ENCODE measurements at places on chromosomes 5 and 9.

DNA sequence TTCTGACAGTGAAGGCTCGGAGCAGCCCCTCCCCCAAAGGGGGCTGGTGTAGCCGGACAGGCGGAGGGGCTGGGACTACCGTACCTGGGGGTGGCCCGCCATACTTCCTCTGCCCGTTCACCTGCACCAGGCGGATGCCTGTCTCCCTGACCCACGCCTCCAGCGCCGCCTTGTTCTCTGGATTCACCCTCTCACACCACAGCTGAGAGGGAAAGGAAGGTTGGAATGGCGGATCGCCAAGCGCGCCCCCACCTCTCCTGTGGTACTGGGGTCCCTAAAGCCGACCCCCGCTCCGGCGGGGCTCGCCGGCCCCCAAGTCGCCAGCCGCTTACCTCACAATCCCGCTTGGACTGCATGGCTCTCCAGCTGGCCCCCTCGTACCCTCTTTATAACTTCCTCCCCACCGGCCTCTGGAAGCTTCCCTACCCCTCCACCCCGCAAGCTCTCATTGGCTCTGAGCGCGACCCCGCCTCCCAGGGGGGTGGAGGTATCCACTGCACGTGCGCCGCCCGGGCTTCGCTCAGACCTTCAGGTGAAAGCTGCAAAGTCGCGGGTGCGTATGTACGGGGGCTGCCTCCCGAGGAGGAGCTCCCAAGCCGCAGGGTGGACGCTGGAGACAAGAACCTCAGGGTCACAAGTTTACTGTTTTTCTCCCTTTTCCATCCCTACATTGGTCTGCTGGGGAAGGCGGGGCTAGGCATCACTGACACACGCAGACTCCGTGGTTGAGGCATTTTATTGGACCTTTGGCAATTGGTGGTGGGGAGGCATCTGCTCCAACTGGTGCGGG lies at the start of gene DND1:
TSS of gene DND1 (minus strand) at position 390 of the 790 bp plus-strand sequence. CDS start at position 356, 34 bp downstream.
- no peak for DNase-seq

GRCh38 chr5:124231230-124231629 lies 515.2 kb downstream of the ZNF608 start:
- no peak for DNase-seq

GRCh38 chr5:36150676-36151433 lies 832 bp downstream of the LMBRD2 start:
- peak; percentile 63 for DNase-seq

DNA sequence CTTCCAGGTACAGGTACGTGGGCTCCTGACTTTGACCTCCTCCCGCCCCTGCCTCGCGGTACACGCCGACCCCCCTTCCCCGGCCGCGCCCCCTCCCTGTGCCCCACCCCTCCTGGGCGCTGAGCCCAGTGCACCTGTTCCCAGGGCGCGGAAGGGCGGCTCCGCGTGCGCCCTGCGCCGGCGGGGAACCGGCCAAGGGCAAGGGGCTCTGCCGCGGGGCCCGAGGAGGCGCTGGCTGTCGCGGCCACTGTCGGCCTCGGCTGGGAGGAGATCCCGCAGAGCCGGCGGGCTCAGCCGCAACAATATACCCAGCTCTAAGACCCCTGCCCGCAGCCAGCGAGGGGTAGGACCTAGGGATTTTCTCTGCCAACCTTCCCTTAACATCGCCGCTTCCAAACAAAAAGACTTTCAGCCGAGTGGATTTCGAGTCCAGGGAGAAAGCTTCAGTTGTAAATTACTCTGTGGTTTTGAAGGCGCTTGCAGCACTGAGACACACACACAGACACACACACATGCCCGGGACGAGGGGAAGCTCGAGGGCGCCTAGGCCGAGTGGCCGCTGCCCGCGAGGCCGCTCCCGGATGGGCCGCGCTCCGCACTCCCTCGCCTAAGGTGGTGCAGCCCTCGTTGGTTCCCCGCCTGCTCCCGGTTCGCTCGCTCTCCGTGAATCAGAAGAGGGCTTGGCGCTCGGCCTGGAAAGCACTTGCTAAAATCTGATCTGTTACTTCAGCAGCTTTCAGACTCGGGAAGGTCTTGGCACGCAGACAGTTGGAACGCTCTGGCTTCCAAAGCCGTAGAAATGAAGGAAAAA lies 1.2 kb downstream of the FGF18 start:
- DNase-seq = peak; percentile 47

DNA sequence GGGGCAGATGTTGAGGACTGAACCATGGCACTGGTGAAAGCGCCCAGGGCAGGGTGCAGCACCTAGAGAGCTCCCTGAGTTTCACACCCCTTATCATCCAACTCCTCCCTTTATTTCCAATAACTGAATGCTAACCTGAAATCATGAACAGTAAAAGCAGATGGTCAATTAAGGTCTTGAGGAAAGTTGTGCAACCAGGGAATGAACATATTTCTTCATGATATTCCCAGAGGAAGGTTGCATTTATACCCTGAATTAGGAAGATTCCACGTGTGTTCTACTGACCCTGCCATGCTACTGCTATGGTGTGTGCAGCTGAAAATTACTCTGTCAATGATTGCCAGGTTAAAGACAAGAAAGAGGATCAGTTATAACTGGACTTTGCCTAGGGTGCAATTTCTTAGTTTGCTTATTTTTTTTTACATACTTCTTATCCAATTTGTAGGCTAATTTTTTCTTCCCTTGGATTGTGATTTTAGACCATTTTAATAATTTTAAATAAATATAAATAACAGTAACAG lies 319.8 kb downstream of the SEMA5A start:
- no peak for DNase-seq

DNA sequence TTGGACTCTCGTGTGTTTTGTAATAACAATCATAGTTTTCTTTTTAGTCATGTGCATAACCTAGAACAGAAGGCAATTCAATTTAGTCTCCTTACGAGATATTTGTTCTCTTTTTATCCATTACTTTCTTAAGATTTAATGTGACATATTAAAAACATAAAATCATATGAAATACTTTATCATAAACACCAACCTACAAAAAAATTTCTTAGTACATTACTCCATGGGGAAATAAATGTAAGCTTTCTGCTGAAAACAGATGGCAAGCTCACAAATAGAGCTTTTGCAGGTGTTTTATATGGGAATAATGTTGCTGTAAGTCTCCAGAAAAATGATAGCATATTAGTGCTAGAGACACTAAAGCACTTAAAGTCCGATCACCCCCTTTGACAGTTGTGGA lies 1035.2 kb upstream of the ARRDC3 start:
- DNase-seq = no peak

DNA sequence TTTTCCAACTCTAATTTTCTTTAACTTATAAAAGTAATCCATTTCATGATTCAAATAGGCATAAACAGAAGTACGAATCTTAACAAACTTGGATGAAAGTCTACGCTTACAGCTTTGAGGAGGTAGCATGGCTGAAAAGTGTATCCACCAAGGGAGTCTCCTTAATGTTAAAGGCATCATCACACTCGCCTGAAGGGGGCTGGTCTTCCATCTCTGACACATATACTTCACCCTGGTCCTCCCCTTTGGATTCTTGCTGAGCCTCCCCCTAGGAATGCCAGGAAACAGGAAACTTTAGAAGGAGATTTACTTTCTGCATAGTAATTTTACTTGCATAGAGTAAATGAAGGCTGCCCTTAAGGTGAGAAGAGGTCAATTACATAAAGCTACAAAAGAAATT lies 10.3 kb upstream of the NME5 start:
- no peak for DNase-seq

GRCh38 chr9:98255061-98255577 lies 330 bp downstream of the TBC1D2 start:
- peak; percentile 48 for DNase-seq

DNA sequence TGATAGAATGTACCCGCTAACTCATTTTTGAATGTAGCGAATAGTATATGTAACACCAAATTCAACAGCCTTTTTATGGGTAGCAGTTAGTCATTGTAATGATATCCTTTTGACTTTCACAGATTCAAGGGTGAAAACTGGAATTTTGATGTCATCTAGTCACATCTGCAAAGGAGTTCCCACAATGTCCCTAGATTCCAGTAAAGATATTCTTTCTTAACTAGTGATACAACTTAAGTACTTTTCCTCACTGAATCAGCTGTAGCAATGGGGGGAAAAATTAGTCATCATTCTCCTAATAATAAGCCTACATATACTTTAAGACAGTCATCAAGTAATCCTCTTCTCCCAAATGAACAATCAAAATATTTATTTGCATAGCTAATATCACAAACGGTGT lies 11.5 kb upstream of the SSBP2 start:
- no peak for DNase-seq

GRCh38 chr9:95110921-95111525 lies 206.5 kb downstream of the FANCC start:
- DNase-seq = no peak

- peak; percentile 10 for DNase-seq
These were observed 58.1 kb downstream of the PPIP5K2 start for GRCh38 chr5:103178167-103178566.

DNA sequence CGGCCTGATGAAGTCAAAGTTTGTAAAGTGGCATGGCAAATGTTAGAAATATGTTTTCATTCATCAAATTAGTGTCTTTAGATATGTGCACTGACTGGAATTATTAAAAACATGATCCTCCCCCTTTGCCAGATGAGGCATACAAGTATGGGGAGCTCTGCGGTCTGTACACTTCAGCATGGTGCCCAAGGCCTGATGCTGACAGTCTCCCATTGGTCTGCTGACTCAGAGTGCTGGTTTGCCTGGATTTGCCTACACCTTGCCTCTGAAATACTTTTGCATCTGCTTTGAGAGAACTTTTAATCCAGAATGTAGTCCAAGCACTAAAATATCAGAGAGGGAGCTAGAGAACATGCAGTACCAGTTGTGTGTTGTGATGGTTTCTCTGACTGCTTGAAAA lies 354.3 kb upstream of the ACTBL2 start:
- DNase-seq = no peak

GRCh38 chr9:138077126-138077525 lies 199.5 kb downstream of the CACNA1B start:
- no peak for DNase-seq

DNA sequence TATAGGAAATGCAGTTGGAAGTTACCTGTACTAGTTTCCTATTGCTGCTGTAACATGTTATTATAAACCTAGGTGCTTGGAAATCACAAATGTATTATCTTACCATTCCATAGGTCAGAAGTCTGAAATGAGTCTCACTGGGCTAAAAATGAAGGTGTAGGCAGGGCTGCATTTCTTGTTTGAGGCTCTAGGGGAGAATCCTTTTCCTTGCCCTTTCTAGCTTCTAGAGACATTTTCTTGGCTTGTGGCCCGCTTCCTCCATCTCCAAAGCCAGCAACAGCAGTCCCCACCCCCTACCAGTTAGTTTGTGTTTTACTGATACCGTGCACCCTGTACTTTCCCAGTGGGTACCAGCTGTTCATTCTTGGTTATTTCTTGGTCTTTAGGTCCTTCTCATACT lies 153.3 kb downstream of the SLF1 start:
- no peak for DNase-seq

DNA sequence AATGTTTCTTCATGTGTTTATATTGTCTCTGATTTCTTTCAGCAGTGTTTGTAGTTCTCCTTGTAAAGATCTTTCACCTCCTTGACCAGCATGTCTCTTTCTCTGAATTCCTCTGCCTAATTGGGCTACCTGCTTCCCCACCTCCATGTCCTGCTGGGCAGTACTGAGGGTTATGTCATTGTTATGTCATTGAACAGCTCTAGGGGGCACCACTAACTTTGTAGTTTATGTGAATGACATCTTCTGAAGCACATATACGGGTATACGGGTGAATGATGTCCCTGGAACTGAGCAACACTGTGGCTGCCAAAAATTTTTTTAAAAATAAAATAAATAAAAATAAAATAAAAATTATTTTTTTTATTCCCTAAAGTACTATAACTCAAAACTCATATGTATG lies 16.9 kb upstream of the SNCAIP start:
- no peak for DNase-seq

DNA sequence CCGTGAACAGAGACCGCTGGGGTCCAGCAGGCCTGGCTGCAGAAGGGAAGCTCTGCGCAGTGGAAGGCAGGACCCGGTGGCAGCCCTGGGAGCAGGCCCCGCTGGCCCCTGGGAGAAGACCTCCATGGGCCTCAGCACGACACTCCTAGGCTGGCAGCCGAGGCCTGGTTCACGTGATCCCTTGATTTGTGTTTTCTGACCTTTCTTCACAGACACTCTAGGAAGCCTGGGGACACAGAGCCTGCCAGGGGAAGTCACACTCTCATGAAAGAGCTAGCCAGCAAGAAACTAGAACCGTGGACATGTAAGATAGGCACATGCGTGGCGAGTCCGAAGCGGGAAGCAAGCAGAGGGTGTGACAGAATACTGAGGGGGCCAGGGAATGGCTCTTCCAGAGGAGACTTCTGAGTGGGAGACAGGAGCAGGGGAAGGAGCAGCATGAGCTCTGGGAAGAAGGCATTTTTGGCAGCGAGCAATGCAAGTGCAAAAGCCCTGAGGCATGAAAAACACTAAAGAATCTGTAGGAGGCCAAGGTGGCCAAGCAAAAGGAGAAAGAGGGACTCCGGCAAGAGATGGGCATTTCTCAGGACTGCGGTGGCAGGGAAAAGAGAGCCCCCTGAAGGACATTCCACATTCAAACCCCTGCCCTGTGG lies 26.6 kb upstream of the IL17B start:
- DNase-seq = no peak

- peak; percentile 28 for DNase-seq
These were observed 59.0 kb upstream of the BARX1 start for GRCh38 chr9:94014066-94014654.

DNA sequence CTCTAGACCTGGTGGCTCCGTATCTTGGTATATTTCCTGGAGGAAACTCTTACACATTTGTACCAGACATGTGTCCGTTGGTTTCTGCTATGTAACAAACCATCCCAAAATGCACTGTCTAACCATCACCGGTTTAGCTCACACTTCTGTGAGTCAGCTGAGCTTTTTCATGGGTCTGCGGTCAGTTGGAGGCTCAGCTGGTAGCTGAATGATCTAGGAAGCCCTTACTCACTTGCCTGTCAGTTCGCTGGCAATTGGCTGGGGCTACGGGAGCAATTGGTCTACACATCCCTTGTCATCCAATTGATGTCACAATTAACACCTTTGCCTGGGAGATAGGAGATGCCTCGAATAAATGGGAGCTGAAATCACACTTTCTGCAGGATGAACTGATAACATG lies 11.6 kb upstream of the WHRN start:
- peak; percentile 14 for DNase-seq

DNA sequence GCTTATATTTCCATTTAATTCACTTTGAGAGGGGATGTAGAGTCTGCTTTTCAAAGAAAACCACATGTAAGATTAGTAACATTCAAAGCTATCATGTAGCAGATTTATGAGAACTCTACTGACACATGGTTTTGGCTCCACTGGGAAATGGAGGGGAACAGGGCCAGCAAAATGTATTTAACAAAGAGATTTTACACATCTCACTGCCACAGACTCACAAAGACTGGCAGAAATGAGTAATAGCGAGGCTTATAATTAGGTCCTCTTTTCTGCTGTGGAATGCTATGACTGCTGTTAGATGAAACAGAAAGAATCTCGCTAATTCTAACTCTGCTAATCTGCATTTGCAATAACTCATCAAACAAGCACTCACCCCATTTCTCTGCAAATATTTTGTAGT lies 4.5 kb downstream of the DAP start:
- DNase-seq = no peak

DNA sequence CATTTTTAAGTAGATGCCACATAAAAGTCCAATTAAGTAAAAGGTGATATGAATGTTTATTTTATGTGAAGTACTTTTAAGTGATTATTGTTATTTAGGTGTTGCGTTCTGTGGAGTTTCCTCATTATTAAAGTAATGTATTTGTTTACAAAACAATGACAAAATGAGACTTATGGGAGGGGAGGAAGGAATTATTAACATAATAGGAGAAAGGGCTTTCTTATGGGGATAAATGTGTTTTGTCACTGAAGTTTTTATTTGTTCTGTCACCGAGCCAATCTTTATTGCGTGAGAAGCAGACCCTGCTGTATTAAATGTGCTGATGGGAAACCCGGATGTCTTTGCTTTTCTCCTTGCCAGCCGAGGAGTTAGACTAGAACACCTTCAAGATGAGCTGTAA lies 44.5 kb downstream of the TRIO start:
- no peak for DNase-seq

Measured in SW480 (cell line).